ENCODE measurements at places on chromosomes 12 and 14.
A peak's percentile ranks its signal among the peaks of the same experiment; 100 is the strongest.

GRCh38 chr12:8037046-8037663, 4.6 kb downstream of the FOXJ2 start:
- no peak for DNase-seq

DNA sequence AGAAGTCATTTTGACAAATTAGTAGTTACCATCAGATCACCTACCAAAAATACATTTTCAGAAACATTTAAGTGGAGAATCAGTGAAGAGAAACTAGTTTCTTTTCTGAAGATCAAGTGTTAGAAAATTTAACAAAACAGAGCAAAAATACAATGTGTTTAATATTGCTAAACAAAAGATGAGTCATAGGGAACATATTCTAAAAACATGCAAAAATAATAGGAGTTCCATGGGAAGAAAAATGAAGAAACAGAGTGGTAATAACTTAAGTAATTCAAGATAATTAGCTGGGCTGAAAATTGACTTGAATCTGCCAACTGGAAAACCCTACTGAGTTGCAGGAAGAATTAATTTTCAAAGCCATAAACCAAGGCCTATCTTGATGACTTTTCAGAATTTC, 111.5 kb upstream of the KITLG start:
- DNase-seq: no peak

DNA sequence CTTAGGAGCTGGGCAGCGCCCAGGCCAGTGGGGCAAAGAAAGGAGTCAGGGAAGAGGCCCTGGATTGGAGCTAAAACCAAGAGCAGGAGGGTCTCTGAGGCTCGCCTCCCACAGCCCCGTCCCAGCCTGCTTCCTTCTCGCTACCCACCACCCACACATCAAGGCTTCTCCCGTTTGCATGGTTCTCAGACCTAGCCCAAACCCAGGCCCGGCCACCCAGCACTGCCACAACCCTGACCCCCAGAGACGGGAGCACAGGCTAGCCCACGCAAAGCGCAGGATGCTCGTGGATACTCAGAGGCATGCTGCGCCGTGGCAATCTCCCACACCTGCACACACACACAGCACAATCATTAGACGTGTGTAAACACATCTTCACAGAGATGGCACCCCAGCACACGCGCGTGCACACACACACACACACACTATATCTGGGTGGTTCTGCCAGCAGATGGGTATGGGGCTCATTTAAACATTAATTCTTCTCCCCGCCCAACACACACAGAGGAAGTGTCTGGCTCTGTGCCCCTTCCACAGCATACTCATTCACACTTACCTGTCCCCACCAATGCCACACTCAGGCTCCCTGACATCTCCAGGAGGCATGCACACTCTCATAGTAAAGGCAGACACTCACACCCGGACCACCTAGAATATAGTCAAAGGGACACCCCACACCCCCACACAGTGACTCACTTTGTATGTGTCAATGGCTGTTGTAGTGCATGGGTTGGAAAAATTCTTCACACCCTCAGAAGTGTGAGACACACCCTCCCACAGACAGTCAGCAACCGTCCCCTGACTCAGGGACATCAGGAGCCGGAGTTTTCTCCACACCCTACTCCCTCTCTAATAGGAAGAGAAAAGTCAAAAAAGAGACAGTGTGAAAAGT, 1.1 kb downstream of the CARMIL3 start:
- no peak for DNase-seq

- no peak for DNase-seq
Observed at GRCh38 chr12:104577581-104577981, 120.8 kb downstream of the CHST11 start.

DNA sequence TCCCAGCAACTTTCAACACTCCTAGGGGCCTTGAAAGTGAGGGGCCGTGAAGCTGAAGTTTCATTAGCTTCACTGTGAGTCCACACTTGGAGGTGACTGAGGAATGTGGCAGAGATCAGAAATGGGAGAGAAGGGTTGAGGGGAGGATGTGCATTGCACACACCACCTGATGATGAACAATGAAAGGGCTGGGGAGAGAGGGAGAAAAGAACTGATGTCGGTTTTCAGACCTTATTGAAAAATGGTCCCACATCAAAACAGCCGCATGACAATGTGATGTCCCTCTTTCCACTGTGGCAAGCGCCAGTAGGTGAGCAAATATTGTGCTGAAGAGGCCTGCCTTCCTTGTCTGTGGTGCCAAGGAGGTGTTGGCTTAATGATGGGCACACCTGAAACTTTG, 32.3 kb upstream of the ATP23 start:
- no peak for DNase-seq

GRCh38 chr12:131074221-131075083, 120.7 kb downstream of the ADGRD1 start:
- peak; percentile 88 for DNase-seq

DNA sequence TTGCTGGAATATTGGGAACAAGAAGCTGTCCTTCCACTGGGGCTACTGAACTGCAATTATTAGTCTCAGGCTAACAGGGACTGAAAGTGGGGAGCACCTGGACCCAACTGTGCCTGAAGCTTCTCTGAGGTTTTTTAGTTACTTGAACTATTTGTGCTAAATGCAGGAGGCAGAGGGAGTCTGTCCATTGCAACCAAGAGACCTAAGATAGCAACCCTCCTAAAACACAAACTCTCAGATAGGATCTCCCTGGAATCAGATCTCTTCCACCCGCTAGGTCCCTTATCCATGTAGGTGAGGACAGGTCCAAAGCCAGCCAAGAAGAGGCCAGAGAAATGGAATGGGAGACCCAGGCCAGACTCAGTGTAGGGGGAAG, 58.1 kb downstream of the NCOR2 start:
- no peak for DNase-seq

- DNase-seq: peak; percentile 52
Observed at GRCh38 chr12:108271951-108272872, 66.9 kb downstream of the CMKLR1 start.

DNA sequence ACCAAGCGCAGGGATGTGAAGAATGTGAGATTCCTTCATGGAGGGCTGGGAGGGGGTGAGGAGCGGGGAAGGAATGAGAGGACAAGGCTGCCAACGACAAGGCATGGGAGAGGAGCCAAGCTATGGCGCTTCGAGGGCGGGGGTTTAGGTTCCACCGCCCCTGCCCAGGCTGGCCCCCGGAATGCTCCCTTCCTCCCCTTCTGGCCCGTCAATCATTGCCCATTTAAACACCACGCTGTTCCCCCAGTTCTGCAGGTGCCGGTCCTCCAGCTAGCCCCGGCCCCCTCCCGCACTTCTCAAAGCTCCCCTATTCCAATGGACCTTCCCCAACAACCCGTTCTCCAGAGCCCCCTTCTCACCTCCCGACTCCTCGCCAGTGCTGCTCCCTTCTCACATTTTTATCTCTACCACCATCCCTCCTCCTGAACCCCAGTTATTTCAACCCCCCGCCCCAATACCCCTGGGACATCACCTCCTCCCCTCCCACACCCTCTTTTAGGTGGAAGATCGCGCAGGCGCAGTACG, 428 bp downstream of the RNF41 start:
- DNase-seq: peak; percentile 36

DNA sequence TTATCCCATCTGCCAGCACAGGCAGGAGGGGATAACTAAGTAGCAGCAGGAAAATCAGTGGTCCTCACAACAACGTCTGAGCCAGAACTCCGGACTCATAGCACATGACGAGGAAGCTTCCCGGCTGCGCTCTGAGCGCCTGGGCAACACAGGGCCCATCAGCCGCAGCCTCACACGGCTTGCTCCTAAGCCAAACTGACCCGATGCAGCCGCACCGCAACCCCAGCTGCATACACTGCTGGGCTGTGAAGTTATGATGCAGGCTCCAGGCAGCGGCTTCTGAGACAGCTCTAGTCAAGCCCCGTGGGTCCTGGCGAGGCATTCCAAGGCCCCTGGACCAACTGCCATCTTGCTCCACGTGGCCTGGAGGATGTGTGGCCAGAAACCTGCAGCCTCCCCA, 28.1 kb downstream of the ZFYVE21 start:
- no peak for DNase-seq

DNA sequence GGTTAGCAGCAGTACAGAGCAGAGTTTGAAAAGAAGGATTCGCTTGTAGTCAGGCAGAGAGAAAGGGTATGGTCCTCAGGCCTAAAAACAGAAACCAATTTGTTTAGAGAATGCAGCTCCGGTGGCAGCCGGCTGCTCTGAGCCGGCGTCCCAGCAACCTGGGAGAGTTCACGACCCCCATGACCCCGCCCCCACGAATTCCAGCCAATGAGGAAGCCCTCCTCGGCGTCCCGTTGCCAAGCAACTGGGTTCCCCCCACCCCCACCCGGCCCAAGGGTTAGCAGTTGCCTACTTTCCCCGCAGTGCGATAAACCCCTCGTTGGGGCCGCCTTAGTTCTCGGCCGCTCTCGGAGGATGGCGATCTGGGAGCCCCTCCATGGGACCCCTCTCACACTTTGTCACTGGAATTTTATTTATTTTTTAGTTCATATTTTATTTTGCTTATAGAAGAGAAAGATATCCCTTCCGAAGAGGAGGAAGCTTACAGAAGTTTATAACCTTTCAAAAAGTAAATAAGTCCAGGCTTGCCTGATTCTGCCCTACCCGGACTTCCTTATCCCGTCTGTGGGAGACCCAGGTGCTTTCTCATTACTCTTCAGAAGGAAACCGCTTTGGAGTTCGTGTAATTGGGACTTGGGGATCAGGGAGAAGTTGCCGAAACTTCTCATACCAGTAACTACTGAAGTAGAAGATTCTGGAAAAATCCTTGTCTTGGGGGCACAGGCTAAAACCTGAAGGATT, at the start of gene CCDC60:
CCDC60 (plus strand) TSS at position 300 of the 741 bp plus-strand sequence. CDS start 448 bp downstream, outside the sequence.
- DNase-seq: no peak

DNA sequence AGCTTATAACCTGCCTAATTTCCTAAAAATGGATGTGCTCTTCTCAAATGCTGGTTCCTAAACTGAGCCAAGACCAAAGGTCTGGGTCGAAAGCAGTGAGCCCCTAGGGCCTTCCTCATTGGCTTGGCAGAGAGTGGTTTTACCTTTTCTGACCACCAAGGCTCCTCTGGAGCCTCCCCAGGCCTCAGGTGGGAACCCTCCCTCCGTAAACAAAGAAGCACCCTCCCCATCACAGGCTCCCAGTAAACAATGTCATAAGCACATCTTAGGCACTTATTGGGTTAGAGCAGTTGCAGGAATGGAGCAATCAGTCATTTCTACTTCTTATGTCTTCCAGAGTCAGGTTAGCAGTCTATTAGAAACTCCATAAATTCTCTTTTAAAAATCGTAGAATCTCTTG, 6.0 kb downstream of the CHPT1 start:
- no peak for DNase-seq

- DNase-seq: no peak
Observed at GRCh38 chr12:76237086-76237701, 111.0 kb downstream of the BBS10 start.

DNA sequence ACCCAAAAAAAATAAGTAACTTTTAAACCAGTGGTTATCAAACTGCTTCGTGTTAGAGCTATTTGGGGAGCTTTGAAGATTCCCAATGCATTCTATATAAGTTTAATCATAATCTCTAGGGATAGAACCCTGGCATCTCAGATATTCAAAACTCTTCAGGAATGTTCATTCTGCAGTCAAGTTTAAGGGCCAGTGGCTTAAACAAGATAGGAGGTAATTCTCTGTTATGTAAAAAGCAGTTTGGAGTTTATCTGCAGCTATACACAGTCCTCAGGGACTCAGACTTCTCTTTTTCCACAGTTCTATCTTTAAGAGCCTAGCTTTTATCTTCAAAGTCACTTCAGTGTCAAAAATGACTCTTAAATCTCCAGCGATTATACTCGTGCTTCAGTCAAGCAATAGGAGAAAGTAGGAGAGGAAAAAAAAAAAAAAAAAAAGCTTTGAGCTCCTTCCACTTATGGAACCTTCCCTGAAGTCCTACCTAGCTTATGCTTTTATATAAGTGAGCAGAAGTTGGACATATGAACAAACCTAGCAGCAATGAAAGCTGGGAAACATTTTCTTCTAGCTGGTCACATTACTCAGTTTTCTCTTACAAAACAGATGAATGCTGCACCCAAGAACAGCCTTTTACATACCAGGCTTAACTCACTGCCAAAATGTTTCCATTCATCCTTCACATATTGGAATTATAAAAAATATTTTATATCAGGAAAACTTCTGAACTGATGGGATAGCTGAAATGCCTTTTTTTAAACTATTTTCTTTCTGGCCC, 302.8 kb downstream of the FSCB start:
- DNase-seq: no peak

GRCh38 chr14:69701857-69702256, 65.1 kb upstream of the SRSF5 start:
- no peak for DNase-seq

DNA sequence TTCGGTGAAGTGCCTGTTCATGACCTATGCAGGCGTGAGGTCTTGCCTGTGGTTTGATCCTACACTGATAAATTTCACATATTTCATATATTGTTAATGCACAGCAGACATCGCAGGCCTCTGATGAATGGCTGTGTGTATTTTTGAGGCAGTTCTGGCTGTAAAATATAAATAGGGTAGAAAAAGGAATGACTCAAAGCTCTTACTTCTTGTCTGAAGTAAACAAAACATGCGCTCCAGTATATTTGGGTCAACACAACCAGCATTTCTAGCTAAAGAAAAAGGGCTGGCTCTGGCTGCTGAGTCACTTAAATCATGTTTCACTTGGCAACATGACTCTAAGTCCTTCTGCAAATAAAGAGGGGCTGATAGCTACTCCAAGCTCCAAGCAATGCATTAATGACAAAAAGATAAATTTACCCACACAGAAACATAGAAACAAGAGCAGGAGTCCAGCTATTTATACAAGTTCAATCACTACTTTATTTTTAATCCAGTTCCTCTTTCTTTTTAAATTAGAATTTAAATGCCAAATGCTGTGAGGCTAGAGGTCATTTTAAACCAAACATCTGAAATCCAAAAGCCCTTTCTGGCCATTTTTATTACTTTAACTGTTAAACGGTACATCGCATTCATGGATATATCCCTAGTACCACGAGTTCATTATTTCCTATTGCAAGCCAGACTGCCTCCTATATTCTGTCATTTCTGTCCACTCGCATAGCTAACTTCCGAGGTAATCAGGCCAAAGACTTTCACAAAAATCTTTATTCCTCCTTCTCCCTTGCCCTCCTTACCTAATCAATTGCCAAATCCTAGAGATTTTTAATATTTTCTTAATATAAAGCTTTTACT, 54.3 kb upstream of the TMCC3 start:
- DNase-seq: no peak

- no peak for DNase-seq
Observed at GRCh38 chr14:81433378-81433777, 33.3 kb upstream of the STON2 start.

GRCh38 chr12:113462117-113462774, 9.4 kb downstream of the LHX5 start:
- DNase-seq: peak; percentile 76

- peak; percentile 60 for DNase-seq
Observed at GRCh38 chr14:33207467-33208017, 268.9 kb downstream of the NPAS3 start.

Measured in SK-N-DZ (cell line).